ENCODE measurements at places on chromosomes 1 and 21. TPM values are rescaled to one million over a fixed set of nuclear protein-coding genes. Genes with fewer than 3 reads are reported as not detected.

- DNase-seq, result no peak
Measured at GRCh38 chr1:158454537-158454936, 7.1 kb upstream of the OR10K1 start.

GRCh38 chr1:231122143-231122542 is 39.7 kb upstream of the TRIM67 start:
- no peak for DNase-seq

GRCh38 chr1:181021811-181022434 is 747 bp downstream of the STX6 start:
- DNase-seq, result peak; percentile 93

DNA sequence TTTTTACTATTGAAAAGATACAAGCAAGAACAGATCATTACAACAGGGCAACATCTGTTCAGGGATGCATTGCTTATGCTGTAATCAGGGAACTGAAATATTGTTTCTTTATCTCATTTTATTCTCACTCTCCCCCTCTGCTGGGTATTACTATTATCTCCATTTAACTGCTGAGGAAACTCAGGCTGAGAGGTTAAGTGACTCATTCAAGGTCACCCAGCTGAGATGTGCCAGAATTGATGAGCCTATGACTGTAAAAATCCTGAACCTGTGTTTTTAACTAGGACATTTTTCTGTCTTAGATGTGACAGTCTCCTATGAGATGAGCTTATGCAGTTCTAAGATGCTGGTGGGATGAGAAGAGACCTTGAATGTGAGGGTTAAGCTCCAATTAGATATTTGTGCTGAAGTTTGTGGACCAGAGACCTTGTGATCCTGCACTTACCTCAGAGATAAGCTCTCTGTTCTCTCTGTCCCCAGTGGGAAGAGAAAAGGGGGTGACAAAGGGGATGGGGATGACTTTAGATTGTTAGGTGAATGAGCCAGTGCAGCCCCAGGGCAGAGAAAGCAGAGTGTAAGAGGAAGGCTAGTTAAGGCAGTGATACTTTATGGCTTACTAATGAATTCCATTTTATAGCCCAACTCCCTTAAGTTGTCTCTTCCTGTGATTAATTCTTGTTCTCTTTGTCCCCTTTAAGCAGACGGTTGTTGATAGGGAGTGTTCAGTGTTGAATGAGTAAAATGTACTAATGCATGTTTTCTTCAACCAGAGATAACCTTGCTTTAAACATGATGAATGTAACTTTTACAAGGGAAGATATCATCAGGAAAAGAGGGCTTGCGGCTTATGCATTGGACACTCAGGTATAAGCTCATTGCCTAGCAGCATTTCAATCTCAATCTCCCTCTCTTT is 111.4 kb downstream of the HLX start:
- peak; percentile 77 for DNase-seq

GRCh38 chr1:233459470-233459945 is 132.0 kb downstream of the MAP3K21 start:
- no peak for DNase-seq

GRCh38 chr1:20837554-20838192 is 50.6 kb upstream of the HP1BP3 start:
- no peak for DNase-seq

DNA sequence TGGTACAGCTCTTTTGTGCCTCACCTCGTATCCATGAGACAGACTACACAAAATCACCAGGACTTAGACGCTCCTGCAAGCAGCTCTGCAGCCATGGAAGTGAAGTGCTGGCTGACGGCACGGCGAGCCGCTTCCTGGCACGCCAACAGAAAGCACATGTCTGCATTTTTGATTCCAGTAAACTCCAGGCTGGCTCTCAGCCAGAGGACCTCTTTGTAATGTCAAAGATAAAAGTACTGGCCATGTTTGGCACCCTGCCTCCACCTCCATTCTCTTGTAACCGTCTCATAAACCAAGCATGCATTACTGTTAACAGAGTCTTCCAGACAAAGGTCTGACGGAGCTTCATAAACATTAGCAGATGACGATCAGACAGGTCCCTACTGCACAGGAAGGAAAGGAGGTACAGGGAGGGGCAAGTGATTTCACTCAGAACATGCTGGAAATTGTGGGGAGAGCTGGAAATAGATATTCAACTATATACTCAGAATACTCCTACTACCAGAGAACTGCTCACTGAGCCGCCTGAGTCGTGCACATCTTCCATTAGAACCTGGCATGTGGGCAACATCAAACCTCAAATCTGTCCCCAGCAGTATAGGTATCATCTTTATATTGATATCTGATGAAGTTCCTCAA is 632.0 kb downstream of the SMYD3 start:
- DNase-seq, result peak; percentile 93

DNA sequence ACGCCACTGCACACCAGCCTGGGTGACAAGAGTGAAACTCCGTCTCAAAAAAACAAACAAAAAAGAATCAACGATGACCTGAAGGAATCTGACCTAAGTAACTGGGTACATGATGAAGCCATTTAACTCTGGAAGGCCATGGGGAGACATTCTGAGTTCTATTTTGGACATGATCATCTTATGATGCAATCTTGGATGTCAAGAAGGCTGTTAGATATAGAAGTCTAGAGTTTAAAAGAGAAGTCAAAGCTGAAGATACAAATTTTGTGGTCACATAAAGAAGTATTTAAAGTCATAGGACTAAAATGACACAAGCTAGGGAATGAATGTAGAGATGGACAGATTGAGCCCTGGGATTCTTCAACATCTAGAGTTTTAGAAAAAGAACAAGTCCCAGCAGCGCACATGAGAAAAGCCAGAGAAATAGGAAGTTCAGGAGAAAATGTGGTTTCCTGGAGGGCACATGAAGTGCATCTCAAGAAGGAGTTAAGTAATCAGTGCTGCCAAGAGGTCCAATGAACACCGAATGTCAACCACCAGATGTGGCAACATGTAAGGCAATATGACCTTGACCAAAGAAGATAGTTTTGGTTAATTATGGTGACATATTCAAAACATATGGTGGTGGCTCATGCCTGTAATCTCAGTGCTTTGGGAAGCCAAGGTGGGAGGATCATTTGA is 26.8 kb downstream of the ELK4 start:
- no peak for DNase-seq

Gene PLA2G2C
- total RNA-seq, result not detected

Gene ZBTB8A
- total RNA-seq, result 5.7 TPM

Gene OVAAL
- not detected for total RNA-seq

Gene IVL
- total RNA-seq, result not detected

Gene SMIM1
- 0.87 TPM for total RNA-seq

Data from lung microvascular endothelial cell (primary cell).